Stimulated activated CD4-positive, alpha-beta T cell treated with anti-CD3 and anti-CD28 coated beads, Interleukin-4, amount 100 ng/mL, for 4 hours (primary cell): ENCODE measurements at places on chromosomes 4 and X.

- DNase-seq, result no peak
Measured at GRCh38 chrX:18983666-18984380, at the start of gene PHKA2. TSS of gene PHKA2 (minus strand) at chrX:18984114. CDS start at chrX:18983932, 182 bp downstream.

DNA sequence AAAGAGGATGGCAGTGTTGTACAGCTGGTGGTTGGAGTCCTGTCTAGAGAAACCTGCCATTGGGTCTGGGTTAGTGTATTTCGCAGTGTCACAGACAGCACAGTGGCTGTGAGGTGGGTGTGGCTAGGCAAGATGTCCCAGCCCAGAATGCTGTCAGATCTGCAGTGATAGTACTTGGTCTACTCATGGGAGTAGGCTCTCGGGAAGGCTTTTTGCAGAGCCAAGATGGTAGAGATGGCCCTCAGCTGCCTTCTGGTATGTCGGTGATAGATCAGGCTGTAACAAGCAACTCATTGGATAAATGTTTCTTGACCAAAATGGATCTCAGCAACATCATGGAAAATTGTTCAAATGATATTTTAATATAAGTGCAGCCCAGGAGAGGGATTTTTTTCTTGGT is 84.3 kb upstream of the WDR1 start:
- no peak for DNase-seq

DNA sequence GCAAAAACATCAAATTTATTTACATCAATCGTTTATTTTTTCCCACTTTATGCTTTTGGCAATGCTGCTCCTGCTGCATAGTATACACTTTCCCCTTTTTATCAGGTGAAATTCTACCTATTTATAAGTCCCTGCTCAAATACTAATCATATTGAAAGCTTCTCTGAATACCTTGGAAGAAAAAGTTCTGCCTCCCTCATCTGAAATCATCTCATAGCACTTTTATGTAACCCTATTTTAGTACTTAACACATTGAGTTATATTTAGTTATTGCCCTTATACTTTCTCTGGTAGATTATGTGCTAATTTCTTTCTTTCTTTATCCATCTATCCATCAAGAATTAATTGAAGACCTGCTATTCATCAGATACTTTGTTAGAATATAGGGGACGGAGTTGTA is 1.1 kb upstream of the WDR17 start:
- no peak for DNase-seq

- DNase-seq, result no peak
Measured at GRCh38 chrX:11398785-11399184, 105.6 kb downstream of the AMELX start.

- no peak for DNase-seq
Measured at GRCh38 chr4:41753942-41754341, 5.4 kb upstream of the PHOX2B start.

DNA sequence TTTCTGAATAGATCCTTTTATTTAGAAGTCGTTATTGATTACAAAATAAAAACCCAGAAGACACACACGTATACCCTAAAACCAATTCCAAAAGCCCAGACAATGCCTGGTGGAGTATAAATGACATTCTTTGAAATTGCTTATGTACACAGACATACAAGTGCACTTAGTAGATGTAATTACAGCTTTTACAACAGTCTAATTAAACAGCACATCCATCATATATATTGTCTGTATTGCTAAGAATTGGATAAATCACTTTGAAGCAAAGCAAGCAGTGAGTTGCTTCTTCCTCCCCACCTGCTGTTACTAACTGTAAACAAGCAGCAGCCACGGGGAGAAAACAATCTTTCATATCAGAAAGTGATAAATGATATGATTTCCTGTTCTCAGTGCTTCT is 645.7 kb downstream of the TLL1 start:
- no peak for DNase-seq

GRCh38 chr4:17721496-17722355 is 59.7 kb downstream of the FAM184B start:
- no peak for DNase-seq

GRCh38 chr4:47442980-47443379 is 20.5 kb downstream of the COMMD8 start:
- DNase-seq, result no peak

- DNase-seq, result no peak
Measured at GRCh38 chr4:28488021-28488420, 1627.4 kb downstream of the STIM2 start.

DNA sequence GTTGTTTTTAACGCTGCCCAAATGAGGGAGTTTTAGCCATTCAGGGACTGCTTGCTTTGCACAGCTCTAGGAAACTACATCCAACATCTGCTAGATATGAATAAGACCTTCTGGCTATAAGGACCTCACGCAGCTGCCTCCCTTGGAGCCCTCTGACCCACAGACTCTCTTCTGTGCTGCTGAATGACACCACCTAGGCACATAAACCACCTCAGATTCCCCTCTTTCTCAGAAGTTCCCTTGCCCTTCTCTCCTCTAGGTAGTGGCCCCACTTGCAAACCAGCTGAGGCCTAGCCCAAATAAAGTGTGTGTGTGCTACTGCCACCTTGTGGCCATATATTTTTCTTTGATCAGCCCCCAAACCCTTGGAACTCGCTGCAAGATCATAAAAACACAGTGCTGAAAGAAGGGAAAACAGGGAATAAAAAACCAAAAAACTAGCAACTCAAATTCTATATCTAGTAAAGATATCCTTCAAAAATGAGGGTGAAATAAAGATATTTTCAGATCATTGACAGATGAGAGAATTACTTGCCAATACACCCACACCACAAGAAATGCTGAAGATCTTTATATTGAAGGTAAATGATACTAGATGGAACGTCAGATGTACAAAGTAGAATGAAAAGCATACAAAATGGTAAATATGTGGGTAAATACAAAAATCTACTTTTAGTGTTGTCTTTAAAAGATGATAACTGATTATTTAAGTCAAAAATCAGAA is 265.9 kb downstream of the ADAMTS3 start:
- DNase-seq, result peak; percentile 9

GRCh38 chrX:38571058-38571457 is 9.7 kb downstream of the TSPAN7 start:
- no peak for DNase-seq

GRCh38 chr4:95367824-95368223 is 180.9 kb downstream of the UNC5C start:
- no peak for DNase-seq

- no peak for DNase-seq
Measured at GRCh38 chr4:108449129-108449528, 171.2 kb upstream of the RPL34 start.

GRCh38 chrX:113124693-113125092 is 284.1 kb upstream of the AMOT start:
- DNase-seq, result no peak

GRCh38 chrX:99051639-99052038 is 1358.4 kb downstream of the PCDH19 start:
- DNase-seq, result no peak

GRCh38 chrX:41824551-41824950 is 98.8 kb downstream of the CASK start:
- DNase-seq, result no peak
